Mononuclear cell (primary cell): ENCODE measurements at places on chromosomes 12 and 14. TPM values are rescaled to one million over a fixed set of nuclear protein-coding genes. Genes with fewer than 3 reads are reported as not detected.

SLC6A15 gene
- not detected for total RNA-seq

SLC41A2 gene
- total RNA-seq = 4.9 TPM

KLC1 gene
- 127 TPM for total RNA-seq

ACSS3 gene
- total RNA-seq = 0.10 TPM

ZDHHC22 gene
- not detected for total RNA-seq
